ENCODE measurements at places on chromosomes 12 and 14.

GRCh38 chr14:49619730-49620129, 696 bp downstream of the RPL36AL start:
- DNase-seq: no peak

DNA sequence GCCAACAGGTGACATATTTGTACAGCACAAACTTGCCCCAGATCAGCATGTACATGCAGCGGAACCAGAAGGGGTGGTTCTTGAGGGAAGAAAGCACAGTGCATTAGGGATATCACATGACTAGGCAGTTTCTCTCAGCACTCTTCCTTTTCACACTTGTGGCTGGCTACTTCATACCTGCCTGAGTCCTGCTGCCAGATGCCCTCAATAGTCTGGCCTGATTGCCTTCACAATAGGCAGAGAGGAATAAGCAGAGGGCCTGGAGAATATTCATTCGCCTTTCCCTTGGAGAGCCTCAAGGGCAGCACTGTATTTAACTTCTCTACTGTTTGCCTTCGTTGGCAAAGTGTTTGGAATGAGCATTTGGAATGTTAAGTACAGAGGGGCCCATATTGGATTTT, 7.9 kb downstream of the EMG1 start:
- no peak for DNase-seq

GRCh38 chr14:92546347-92547053, 32.9 kb downstream of the RIN3 start:
- peak; percentile 23 for DNase-seq

- DNase-seq: no peak
Measured at GRCh38 chr12:130126023-130126432, 36.2 kb upstream of the FZD10 start.

GRCh38 chr14:72751276-72752033, 142.4 kb downstream of the DPF3 start:
- DNase-seq: no peak

- DNase-seq: peak; percentile 6
Measured at GRCh38 chr14:55540847-55541773, 38.9 kb upstream of the KTN1 start.

DNA sequence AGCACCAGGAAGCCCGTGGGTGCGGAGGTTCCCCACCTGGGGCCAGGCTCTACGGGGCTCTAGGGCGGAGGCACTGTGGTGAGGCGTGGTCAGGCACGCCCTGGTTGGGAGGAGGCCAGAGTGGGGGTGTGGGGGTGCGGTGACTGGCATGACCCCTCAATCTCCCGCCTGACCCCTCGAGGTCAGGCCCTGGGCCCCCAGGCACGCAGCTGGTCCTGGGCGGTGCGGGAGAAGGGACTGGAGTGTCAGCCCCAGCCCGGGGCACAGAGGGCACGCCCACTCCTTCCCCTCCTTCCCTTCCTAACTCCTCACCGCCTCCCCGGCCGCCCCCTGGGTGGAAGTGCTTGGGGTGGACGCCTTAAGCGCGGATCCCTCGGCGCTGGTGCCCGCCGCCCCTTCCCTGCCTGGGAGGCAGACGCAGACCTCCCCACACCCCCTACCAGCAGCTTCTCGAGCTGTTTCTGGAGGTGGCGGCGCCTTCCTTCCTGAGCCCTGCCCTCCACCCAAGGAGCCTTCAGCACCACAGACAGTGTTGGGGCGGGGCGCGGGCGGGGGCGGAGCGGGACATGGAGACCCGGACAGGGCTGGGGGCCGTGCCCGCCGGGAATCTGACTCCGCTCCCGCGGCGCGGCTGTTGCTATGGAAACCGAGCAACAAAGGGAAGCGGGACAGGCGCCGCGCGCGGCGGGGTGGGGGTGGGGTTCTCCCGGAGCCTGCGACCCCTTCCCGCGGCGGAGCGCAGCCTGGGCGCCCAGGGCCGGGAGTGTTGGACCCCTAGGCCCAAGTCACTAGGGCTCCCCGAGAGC, 741 bp upstream of the CRIP2 start:
- peak; percentile 86 for DNase-seq

DNA sequence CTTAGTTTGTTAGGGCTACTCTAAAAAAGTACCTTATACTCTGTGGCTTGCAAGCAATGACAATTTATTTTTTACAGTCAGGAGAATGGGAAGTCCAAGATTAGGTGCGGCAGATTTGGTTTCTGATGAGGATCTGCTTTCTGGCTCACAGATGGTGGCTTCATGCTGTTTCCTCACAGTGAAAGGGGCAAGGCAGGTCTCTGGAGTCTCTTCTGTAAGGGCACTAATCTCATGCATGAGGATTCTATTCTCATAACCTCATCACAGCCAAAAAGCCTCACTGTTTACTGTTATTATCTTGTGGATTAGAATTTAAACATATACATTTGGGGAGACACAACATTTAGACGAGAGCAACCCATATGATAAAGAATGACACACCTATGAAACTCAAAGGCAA, 1957.4 kb upstream of the SEL1L start:
- no peak for DNase-seq

Measured in fibroblast of skin of right biceps (primary cell).